ENCODE measurements at places on chromosomes 5 and 9.

DNA sequence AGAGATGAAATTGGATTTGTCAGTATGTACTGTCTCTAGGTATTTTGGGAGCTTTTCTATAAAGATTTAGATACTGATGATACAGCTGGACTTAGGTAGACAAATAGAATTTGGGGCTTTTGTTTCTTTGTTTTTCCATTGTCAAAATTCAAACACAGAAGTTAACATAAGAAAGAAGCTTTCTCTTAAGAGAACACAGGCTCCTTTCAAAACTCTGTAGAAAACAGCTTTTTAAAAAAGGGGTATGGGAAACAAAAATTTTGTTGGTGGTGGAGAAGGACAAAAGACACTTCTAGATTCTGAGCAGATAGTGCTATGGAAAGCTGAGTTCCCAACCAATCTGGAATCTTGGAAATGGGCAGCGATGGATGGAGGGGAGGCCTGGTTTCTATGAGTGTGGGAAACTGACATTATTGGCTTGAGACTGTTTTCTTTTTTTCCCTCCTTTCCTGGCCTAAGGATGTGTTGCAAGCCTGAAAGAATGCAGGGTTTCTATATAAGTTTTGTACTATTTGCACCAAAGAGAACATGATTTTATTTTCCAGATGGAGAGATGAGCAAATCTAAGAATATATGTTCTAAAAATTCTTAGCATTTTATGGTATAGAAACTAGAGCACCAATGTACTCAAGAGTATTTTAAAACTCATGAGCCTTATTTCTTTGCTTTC is 240.0 kb downstream of the PRR16 start:
- no peak for DNase-seq

DNA sequence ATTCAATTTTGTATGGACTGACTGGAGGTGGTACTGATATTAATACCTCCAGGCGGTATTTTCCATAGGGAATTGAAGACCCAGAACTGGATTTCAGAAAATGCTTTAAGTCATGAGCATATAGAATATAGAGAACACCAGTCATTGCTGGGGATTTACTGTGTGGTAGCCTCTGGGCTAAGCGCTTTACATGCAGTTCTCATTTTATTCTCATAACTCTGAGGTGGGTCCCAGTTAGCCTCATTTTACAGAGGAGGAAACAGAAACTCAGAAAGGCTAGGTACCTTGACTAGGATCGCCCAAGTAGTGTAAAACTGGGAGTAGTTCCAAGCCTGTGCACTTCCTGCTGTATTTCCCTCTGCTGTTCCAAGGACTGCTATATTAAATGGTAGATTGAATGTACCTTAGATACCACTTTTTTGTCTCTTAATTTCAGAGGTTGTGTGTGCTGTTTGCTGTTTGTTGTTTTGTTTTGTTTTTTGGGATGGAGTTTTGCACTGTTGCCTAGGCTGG is 13.8 kb downstream of the SLC44A1 start:
- no peak for DNase-seq

DNA sequence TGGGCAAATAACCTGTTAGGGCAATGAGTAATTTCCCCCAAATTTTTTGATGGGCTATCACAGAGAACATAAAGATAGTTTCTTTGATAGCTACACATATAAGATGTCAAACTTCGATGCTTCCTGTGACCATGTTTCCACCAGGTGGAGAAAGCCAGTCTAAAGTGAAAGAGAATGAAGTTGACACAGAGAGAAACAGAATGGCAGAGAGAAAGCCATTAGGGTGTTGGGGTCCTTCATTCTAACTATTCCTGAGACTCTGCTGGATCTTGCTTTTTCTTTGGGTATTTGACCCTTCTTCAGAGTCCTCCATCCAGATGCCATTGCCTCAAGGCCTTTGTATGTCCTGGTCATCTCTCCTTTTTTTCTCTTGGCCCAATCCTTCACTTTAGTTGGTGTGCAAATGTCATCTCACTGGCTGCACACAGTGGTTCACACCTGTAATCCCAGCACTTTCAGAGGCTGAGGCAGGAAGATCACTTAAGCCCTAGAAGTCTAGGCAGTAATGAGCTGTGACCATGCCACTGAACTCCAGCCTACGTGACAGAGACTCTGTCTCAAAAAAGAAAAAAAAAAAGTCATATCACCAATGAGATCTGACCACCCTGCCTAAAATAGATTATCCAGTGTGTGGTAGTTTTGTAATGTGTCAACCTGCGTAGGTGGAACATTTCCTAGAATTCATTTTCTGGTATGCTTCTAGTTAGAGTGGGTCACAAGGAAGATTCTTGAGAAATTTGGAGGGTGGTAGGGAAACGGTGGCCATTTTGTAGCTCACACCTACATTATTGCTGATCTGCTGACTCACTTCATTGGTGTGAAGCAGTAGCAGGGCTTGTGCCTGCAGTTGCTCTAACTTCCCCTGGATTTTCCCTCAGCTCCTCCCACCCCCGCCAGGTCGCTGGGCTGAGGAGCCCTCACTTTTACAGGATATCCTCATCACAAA is 20.8 kb upstream of the KIF2A start:
- DNase-seq: no peak

DNA sequence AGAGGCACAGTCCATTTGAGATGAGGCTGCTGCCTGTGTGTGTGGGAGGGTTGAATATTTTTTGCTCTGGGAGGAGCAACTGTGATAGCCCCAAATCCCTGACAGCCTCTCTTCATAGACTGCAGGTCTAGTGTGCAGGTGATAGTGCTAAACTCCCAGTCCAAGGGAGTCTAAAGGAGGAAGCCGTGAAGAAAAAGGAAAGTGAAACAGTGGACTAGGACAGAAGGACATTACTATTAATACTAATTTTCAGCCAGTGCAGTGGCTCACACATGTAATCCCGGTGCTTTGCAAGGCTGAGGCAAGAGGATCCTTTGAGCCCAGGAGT is 295.0 kb downstream of the PDE4D start:
- no peak for DNase-seq

- DNase-seq: no peak
Measured at GRCh38 chr5:82325155-82325554, 47.0 kb upstream of the RPS23 start.
